ENCODE measurements at places on chromosomes 6 and 20.

DNA sequence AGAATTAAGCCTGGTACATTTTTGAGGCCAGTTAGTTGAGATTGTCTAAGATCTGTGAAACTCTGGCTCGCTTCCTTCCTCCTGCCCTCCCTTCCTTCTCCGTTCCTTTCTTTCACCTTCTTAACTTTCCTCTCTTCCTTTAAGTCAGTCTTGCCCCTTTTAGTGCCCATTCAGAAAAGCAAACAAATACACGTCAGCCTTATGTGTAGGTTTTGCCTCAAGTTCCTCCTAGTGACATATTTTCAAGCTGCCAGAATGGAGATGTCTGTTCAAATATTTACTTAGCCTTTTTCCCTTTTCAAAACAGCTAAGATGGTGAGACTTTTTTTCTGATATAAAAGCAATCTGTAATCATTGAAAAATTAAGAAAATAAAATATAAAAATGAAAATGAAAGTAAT lies 178.4 kb downstream of the FARS2 start:
- H3K4me3 ChIP-seq: no peak overlapping the region
- H3K4me1 ChIP-seq: no peaks in the 10 kb centered on the region

- DNase-seq: no peak
- no peaks in the 10 kb centered on the region for H3K36me3 ChIP-seq
- no peak overlapping the region for H3K27ac ChIP-seq
- no peaks in the 10 kb centered on the region for H3K27me3 ChIP-seq
- H3K4me3 ChIP-seq: no peak overlapping the region
Measured at GRCh38 chr6:65399355-65400084, 307.5 kb downstream of the EYS start.

GRCh38 chr6:26464014-26464413 lies 6.3 kb downstream of the BTN2A1 start:
- H3K4me3 ChIP-seq: no peak overlapping the region
- no peak overlapping the region for H3K27ac ChIP-seq
- H3K4me1 ChIP-seq: peaks cover 35% of the 10 kb centered on the region
- peaks cover 79% of the 10 kb centered on the region for H3K36me3 ChIP-seq
- no peak for DNase-seq

- H3K27ac ChIP-seq: no peak overlapping the region
- H3K4me1 ChIP-seq: peaks cover 5% of the 10 kb centered on the region
- no peak for DNase-seq
- no peak overlapping the region for H3K4me3 ChIP-seq
- H3K27me3 ChIP-seq: no peaks in the 10 kb centered on the region
Measured at GRCh38 chr20:50819349-50819748, 24.5 kb downstream of the BCAS4 start.

DNA sequence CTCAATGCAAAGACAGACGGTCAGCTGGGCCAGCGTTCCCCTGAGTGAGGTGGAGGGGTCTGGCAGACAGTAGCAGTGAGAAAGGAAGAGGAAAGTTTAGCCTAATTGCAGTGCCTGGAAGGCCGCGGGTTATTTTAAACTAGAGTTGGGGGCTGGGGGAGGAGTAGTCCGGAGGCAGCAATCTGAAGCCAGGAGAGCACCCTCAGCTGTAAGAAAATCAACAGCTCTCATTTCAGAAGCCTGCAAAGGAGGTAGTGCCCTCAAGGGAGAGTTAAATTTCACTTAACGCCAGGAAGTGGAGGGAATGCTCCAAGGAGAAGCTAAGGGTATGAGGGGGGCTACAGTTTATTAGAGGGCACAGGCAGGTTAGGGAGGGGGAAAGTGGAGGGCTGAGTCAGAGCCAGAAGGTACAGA lies 26.9 kb downstream of the RING1 start:
- H3K27me3 ChIP-seq: peaks cover 15% of the 10 kb centered on the region
- peaks cover 3% of the 10 kb centered on the region for H3K4me1 ChIP-seq
- DNase-seq: no peak
- no peaks in the 10 kb centered on the region for H3K36me3 ChIP-seq

GRCh38 chr6:169172946-169173345 lies 80.7 kb downstream of the THBS2 start:
- DNase-seq: no peak
- no peaks in the 10 kb centered on the region for H3K4me1 ChIP-seq
- H3K36me3 ChIP-seq: no peaks in the 10 kb centered on the region
- no peak overlapping the region for H3K27ac ChIP-seq

DNA sequence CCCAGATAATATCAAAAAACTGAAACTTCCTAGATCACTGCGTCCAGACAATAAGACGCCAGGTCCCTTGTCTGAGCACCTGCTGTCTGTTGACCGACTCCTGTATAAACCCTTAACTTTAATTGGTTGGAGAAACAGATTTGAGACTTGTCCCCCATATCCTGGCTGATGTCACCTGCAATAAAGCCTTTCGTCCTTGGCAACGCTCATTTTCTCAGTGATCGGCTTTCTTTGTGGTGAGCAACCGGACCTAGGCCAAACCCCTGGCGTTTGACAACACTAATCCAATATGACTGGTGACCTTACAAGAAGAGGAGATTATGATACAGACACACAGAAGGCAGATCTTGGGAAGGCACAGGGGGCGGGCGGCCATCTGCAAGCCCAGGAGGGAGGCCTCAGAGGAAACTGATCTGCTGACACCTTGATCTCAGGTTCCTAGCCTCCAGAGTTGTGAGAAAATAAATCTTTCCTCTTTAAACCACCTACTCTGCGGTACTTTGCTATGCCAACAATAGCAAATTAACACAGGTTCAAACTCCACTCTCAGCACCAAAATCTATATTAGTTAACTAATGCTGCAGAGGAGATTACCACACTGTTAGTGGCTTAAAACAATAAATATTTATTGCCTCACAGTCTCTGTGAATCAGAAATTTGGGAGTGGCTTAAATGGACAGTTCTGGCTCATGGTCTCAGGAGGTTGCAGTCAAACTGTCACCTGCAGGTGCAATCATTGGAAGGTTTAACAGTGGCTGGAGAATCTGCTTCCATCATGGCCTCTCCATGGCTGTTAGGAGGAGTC lies 178.7 kb downstream of the OTOR start:
- H3K4me3 ChIP-seq: no peak overlapping the region
- no peaks in the 10 kb centered on the region for H3K27me3 ChIP-seq
- no peak for DNase-seq
- no peak overlapping the region for H3K27ac ChIP-seq
- H3K4me1 ChIP-seq: peaks cover 4% of the 10 kb centered on the region

- no peak for DNase-seq
- no peaks in the 10 kb centered on the region for H3K36me3 ChIP-seq
- no peaks in the 10 kb centered on the region for H3K4me1 ChIP-seq
- no peak overlapping the region for H3K27ac ChIP-seq
- H3K27me3 ChIP-seq: no peaks in the 10 kb centered on the region
Measured at GRCh38 chr6:133432021-133432989, 191.1 kb downstream of the EYA4 start.

GRCh38 chr6:25553502-25553901 lies 98.5 kb upstream of the SCGN start:
- H3K4me3 ChIP-seq: no peak overlapping the region
- DNase-seq: no peak
- H3K27me3 ChIP-seq: no peaks in the 10 kb centered on the region
- H3K36me3 ChIP-seq: no peaks in the 10 kb centered on the region
- no peak overlapping the region for H3K27ac ChIP-seq

GRCh38 chr6:45699663-45700062 lies 316.0 kb downstream of the CLIC5 start:
- DNase-seq: no peak
- H3K36me3 ChIP-seq: no peaks in the 10 kb centered on the region
- H3K27ac ChIP-seq: no peak overlapping the region
- no peak overlapping the region for H3K4me3 ChIP-seq
- H3K27me3 ChIP-seq: no peaks in the 10 kb centered on the region

DNA sequence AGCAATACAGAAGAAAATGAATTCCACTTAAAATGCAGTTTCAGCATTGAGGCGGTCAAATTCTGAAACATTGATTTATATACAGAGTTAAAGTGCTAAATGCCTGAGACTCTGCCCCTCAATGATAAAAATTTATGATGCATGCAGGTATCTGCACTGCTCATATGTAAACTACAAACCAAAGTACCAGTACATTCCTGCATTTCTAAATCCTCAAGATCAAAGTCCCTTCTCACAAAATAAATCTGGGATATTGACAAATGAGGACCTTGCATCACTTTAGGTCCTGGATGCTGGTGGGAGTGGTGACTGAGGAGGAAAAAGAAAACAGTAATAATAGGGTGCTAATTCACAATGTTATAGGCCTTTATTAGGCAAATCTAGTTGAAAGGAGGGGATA lies 101.9 kb downstream of the FIG4 start:
- no peaks in the 10 kb centered on the region for H3K36me3 ChIP-seq
- H3K27ac ChIP-seq: no peak overlapping the region
- no peak for DNase-seq
- H3K4me3 ChIP-seq: no peak overlapping the region

DNA sequence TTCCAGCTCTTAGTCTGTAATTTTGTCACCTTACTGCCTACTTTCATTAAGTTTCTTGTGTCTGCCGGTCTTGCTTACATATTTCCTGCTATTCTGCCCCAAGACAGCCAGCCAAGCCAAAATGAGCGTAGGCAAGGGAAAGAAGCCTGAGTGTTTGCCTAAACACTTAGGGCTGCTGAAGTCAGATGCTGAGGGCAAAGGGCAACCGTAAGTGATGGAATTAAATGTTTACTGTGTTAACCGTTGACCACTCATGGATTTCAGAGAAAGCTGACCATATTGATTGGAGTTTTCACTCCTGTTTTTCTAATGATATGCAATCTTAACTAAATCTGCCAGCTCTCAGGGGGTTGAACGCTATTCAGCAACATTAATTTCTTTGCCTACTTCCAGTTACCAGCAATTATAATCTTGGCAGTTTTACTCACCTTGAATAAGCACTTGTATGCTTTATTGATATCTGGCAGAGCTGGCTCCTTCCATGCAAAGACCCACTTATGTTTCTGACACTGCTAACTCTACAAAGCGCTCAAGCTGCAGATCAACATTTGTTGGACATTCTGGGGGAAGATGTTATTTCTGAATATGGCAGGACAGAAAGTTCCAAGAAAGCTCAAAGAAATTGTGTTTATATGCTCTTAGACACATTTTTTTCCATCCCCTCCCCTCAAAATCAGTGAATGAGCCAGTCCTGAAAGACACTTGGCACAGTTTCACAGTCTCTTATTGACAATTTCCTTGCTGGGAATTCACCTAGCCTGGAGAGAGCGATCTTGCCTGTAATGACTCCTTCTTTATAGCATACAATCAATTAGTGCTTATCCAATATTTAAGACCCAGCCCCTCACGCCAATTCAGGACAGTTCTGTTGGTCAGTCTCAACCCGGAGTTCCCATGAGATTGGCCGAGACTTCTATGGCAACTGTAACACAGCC lies 183.8 kb downstream of the PLCB1 start:
- no peaks in the 10 kb centered on the region for H3K36me3 ChIP-seq
- no peak overlapping the region for H3K4me3 ChIP-seq
- H3K4me1 ChIP-seq: peaks cover 8% of the 10 kb centered on the region
- no peak for DNase-seq
- H3K27me3 ChIP-seq: no peaks in the 10 kb centered on the region

DNA sequence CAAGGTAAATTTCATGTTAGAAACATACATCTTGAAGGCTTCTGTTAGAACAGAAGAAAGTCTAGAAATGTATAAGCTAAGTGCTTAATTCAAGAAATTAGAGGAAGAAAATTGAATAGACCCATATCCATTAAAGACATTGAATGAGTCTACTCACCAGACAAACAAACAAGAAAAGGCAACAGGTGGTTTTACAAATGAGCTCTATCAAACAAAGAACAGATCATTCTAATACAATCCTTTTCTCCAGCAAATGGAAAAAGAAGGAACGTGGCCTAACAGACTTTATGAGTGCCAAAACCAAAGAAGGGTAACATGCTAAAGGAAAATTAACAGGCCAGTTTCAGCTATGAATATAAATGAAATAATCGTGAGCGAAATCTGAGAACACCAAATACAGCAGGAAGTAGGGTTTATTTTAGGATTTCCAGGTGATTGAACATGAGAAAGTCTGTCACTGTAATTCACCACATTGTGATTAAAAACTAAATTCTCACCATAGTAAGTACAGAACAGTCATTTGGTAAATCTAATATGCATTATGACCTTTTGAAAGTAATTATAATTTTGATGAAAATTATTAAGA lies 22.6 kb downstream of the MTHFD1L start:
- no peak overlapping the region for H3K27ac ChIP-seq
- DNase-seq: no peak
- no peaks in the 10 kb centered on the region for H3K27me3 ChIP-seq
- H3K4me3 ChIP-seq: no peak overlapping the region

- H3K27ac ChIP-seq: peak within 1 kb of the TSS; percentile 13
- H3K27me3 ChIP-seq: peaks cover 3% of the 10 kb centered on the region
- H3K36me3 ChIP-seq: no peaks in the 10 kb centered on the region
- H3K4me1 ChIP-seq: peaks cover 4% of the 10 kb centered on the region
- no peak within 1 kb of the TSS for H3K4me3 ChIP-seq
Measured at GRCh38 chr20:51767867-51768758, at the start of gene ATP9A. TSS of gene ATP9A (minus strand) at chr20:51768390. CDS start at chr20:51768369, 21 bp downstream.

DNA sequence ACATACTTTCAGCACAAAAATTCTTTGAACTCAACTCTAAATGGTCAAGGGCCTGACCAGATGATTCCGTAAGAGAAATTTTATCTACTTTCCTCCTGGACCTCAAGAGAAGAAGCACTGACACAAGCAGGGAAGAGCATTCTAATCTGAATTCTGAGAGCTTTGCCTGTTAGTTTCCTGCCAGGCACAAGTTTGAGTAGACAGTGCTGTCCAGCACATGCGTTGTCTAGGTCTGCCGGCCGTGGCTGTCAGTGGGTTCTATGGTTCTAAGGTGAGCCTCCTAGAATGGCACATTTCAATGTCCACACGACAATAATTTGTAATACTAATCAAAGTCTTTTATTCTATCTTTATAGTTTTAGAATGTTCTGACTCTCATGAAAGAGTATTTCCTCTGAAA lies 91.9 kb downstream of the RFPL4B start:
- no peak for DNase-seq
- no peak overlapping the region for H3K4me3 ChIP-seq
- no peaks in the 10 kb centered on the region for H3K36me3 ChIP-seq
- H3K4me1 ChIP-seq: no peaks in the 10 kb centered on the region
- H3K27me3 ChIP-seq: no peaks in the 10 kb centered on the region
- H3K27ac ChIP-seq: no peak overlapping the region

GRCh38 chr6:14874975-14875480 lies 370.8 kb upstream of the JARID2 start:
- no peak for DNase-seq
- peaks cover 1% of the 10 kb centered on the region for H3K4me1 ChIP-seq
- H3K36me3 ChIP-seq: no peaks in the 10 kb centered on the region
- H3K27me3 ChIP-seq: no peaks in the 10 kb centered on the region

- H3K4me3 ChIP-seq: no peak overlapping the region
- no peak overlapping the region for H3K27ac ChIP-seq
- H3K4me1 ChIP-seq: no peaks in the 10 kb centered on the region
- no peaks in the 10 kb centered on the region for H3K27me3 ChIP-seq
- no peak for DNase-seq
Measured at GRCh38 chr20:13461849-13462458, 176.8 kb downstream of the TASP1 start.

Data from adrenal gland (tissue), 19 donors.